Cortex of kidney (tissue), 1 donor: ENCODE measurements at places on chromosomes 7 and 10.

GRCh38 chr10:25604591-25604990 lies 329.4 kb upstream of the MYO3A start:
- no peak for DNase-seq

GRCh38 chr7:46576950-46577349 lies 655.9 kb upstream of the IGFBP3 start:
- no peak for DNase-seq

GRCh38 chr10:77461636-77462296 lies 175.8 kb downstream of the KCNMA1 start:
- no peak for DNase-seq

DNA sequence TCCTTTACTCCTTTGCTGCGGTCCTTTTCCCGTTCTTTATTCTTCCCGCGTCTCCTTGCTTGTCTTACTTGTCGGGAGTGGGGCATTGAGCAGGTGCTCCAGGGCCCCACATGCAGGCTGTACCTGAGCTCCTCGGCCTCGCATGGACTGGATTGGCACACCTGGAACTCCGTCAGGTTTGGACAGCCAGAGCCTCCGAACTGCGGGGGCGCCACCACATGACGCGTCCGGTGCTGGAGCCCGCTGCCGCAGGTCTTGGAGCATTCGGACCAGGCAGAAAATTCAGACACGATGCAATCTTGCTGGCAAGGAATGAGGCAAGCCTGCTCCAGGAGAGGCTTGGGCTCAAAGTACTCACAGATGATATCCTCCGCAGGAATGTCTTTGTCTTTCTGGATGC lies 195.7 kb downstream of the THSD7A start:
- DNase-seq, result no peak
